Tibial artery (tissue), 4 donors: ENCODE measurements at places on chromosomes 13 and 19.
A peak's percentile ranks its signal among the peaks of the same experiment; 100 is the strongest.

DNA sequence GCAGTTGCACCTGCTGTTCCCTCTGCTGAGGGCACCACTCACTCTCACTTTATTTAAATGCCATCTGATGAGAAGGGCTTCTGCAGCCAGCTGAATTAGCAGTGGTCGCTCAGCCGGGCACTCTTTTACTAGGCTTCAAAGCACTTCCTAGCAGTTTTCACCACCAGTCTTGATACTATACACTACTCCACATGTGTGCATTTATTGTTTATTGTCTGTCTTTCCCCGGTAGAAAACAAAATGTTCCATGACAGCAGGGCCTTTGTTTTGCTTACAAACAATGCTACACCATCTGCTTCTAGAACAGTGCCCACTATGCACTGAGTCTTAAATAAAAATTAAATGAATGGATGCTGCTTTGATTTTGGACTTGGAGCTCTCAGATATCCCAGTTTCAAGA is 404.9 kb downstream of the FGF14 start:
- no peak overlapping the region for H3K27ac ChIP-seq
- DNase-seq, result no peak
- H3K36me3 ChIP-seq, result no peaks in the 10 kb centered on the region

- H3K27ac ChIP-seq, result no peak overlapping the region
- DNase-seq, result no peak
- H3K4me1 ChIP-seq, result no peaks in the 10 kb centered on the region
- no peaks in the 10 kb centered on the region for H3K36me3 ChIP-seq
- no peak overlapping the region for H3K4me3 ChIP-seq
Measured at GRCh38 chr19:53982611-53983010, 8.8 kb upstream of the CACNG6 start.

DNA sequence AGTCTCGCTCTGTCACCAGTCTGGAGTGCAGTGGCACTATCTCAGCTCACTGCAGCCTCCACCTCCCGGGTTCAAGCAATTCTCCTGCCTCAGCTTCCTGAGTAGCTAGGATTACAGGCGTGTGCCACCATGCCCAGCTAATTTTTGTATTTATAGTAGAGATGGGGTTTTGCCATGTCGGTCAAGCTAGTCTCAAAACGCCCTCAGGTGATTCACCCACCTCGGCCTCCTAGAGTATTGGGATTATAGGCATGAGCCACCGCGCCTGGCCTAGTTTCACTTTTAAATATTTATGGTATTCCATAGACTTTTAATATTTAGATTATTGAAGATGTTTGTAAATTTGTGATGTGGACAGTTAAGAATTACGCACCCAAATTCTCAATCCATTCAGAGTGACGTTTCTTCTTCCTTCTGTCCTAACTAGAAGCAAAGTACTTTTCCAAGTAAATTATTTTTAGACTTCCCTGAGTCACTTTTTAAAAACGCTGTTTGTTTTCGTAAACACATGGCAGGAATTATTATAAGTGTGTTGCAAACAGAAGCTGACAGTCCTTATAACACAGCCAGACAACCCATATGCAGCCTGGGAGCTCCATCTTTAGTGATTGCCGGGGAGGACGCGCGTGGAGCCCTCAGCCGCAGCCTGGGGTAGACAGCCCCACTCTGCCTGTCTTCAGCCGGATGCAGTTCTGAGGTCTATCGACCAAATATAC is 131.7 kb downstream of the ATP11A start:
- no peak overlapping the region for H3K4me3 ChIP-seq
- DNase-seq, result no peak
- H3K27ac ChIP-seq, result no peak overlapping the region
- no peaks in the 10 kb centered on the region for H3K27me3 ChIP-seq

DNA sequence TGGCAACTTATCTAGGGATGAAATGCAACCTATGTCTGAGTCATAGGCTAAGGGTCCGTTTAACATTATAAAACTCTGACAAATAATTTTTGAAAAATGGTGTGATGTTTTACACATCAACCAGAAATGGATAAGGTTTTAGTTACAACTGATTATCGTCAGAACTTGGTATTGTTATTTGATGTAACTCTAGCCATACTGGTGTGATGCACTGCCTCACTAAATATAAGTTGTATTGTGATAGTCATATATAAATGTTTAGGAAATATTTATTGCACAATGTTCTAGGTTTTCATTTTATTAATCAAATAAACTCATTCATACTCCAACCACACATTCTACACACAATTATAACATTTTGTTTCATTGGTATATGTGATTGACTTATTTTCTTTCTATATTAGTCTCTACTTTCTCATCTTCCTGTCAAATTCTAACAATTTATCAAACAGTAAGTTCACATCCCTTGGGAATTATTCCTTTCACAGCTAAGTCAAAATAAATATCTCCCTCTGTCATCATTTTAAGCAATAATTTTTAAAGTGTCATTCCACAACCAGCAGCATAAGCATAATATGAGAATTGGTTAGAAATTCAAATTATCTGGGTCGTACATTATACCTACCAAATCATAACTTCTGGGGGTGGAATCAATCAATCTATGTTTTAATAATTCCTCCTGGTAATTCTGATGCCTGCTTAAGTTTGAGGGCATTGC is 873.9 kb downstream of the SLITRK1 start:
- H3K27me3 ChIP-seq, result no peaks in the 10 kb centered on the region
- H3K4me1 ChIP-seq, result no peaks in the 10 kb centered on the region
- H3K36me3 ChIP-seq, result no peaks in the 10 kb centered on the region
- no peak for DNase-seq

DNA sequence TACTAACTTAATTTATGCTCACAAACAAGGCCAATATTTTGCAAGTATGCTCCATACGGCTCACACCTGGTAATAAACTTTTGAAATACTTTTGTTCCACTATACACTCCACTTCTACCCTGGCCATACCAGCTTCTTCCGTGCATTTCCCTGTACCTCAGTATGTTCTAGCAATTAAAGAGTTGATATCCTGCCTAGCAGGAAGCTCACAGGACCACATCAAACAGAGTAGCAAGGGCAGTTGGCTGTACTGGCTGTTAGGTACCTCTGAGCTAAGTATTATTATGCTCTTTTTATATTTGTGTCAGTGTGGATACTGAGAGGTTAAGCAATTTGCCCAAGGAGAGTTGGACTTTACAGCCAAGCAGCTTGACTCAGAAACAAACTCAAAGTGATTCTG is 257.7 kb downstream of the SLITRK6 start:
- no peak for DNase-seq
- no peaks in the 10 kb centered on the region for H3K36me3 ChIP-seq
- H3K4me3 ChIP-seq, result no peak overlapping the region
- H3K27me3 ChIP-seq, result no peaks in the 10 kb centered on the region
- H3K27ac ChIP-seq, result no peak overlapping the region

DNA sequence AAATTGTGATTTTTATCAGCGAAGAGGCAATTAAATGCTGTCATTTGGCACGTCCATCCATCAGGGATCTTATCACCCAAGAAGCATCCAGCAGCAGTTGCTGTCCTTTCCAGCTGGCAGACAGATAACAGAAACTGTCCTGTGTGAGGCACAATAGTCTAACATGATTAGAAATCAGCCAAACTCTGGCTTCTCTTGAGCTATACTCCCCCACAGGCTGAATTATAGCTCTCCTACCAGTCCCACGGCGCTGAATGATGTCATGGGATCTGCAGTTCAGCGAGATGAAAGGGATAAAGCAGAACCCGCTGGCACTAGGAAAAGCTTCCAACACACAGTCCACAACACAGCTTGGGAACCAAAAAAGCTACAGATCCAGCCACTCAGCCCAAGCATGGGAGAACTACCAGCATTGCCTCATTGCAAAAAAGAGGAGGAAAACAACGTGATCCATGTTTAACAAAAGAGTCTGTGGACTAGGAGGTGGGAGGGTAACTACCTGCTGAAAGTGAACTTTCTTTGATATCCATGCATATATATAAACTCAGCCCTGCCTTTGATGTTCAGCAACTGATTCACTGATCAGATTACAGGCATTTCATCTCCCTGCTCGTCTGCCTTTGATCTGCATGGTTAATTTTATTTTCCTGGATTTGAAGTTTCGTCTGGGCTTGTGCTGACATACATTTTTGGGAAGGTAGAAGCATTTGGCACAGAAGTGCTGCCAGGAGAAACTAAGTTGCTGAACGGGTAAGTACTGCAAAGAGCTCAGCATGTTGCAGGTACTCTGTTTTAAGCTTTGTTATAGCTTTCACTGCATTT is at the start of gene TNFRSF19:
TNFRSF19 (plus strand) TSS at position 314 of the 822 bp plus-strand sequence. CDS start 19,772 bp downstream, outside the sequence.
- no peaks in the 10 kb centered on the region for H3K27me3 ChIP-seq
- no peak within 1 kb of the TSS for H3K27ac ChIP-seq
- H3K36me3 ChIP-seq, result no peaks in the 10 kb centered on the region
- DNase-seq, result no peak
- peaks cover 9% of the 10 kb centered on the region for H3K4me1 ChIP-seq

- H3K4me1 ChIP-seq, result no peaks in the 10 kb centered on the region
- no peak for DNase-seq
- H3K36me3 ChIP-seq, result peaks cover 7% of the 10 kb centered on the region
Measured at GRCh38 chr19:9139609-9140158, 513 bp upstream of the ZNF317 start.

DNA sequence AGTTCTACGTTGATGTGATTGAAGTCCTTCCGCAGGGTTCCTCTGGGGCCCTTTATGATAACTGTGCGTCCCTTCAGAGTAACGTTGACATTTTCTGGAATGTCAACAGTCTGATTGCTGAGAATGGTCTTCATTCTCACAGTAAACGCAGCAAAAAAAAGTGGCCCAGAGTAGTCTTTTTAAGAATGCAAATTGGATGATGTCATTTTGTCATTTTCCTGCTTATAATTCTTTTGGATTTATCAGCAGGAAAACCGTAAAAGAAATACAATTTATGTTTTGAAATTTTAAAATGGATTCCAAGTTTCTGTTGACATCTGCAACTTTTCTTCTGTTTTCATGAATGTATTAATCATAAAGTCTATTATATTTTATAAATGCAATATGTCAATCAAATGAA is 14.8 kb downstream of the URI1 start:
- no peak overlapping the region for H3K27ac ChIP-seq
- H3K4me3 ChIP-seq, result no peak overlapping the region
- H3K27me3 ChIP-seq, result no peaks in the 10 kb centered on the region

GRCh38 chr13:50843257-50844083 is at the start of gene DLEU7:
TSS of gene DLEU7 (minus strand) at chr13:50843692. CDS start at chr13:50843646, 46 bp downstream.
- no peak for DNase-seq
- H3K4me1 ChIP-seq, result peaks cover 10% of the 10 kb centered on the region

DNA sequence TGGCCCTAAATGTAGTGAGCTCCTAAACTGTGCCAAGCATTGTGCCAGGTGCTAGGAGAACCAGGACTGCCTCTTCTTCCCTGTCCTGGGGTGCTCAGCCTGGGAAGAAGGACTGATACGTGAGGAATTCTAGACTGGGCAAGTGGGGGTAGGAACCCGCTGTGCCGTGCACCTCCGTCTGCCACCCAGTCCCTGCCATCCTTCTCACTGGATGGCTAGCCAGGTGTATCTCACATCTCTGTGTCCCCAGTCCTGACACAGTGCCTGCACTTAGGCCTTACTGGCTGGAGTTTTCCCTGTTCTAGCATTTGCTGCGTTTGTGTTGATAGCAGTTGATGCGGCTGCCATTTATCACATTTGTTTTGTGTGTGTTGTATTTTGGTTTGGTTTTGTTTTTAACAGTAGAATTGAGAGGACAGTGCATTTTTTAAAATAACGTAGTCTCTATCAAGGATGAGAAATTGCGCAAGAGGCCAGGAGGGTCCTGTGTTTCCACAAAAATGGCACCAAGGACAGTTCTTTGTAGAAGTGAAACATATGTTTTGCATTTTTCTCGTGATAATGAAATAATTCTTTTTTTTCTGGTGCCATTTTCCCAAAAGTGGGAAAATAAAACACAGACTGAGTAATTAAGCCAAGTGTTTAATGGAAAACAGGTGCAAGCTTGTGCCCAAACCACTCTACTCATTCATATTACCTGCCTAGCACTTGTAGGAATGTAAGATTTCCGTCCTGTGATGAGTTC is 4.7 kb upstream of the GPR183 start:
- H3K27me3 ChIP-seq, result no peaks in the 10 kb centered on the region
- peaks cover 13% of the 10 kb centered on the region for H3K4me1 ChIP-seq
- H3K36me3 ChIP-seq, result no peaks in the 10 kb centered on the region
- no peak overlapping the region for H3K4me3 ChIP-seq

DNA sequence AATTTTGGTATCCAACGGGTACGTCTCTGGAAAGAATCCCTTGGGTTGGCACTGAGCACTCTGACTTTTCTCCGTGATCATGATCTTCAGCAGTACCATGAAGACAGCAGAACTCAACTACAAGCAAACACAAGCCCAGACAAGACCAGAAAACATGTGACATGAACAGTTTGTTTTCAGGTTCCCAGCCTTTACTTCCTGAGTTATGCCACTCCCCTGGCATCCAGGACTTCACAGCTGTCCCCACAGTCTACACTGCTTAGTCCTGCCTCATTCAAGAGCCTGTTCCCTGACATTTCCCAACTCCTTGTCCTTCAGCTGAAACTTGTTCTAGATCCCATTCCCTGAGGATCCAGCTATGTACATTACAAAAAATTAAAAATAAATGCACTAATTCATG is 4.9 kb upstream of the N4BP2L1 start:
- no peak for DNase-seq
- H3K27ac ChIP-seq, result no peak overlapping the region
- H3K4me1 ChIP-seq, result peaks cover 7% of the 10 kb centered on the region
- H3K36me3 ChIP-seq, result peaks cover 7% of the 10 kb centered on the region

GRCh38 chr19:57338877-57339276 is 12.2 kb upstream of the ZNF304 start:
- H3K4me1 ChIP-seq, result peaks cover 15% of the 10 kb centered on the region
- no peak overlapping the region for H3K4me3 ChIP-seq
- H3K27me3 ChIP-seq, result no peaks in the 10 kb centered on the region
- no peaks in the 10 kb centered on the region for H3K36me3 ChIP-seq
- peak overlapping the region; percentile 68 for H3K27ac ChIP-seq

DNA sequence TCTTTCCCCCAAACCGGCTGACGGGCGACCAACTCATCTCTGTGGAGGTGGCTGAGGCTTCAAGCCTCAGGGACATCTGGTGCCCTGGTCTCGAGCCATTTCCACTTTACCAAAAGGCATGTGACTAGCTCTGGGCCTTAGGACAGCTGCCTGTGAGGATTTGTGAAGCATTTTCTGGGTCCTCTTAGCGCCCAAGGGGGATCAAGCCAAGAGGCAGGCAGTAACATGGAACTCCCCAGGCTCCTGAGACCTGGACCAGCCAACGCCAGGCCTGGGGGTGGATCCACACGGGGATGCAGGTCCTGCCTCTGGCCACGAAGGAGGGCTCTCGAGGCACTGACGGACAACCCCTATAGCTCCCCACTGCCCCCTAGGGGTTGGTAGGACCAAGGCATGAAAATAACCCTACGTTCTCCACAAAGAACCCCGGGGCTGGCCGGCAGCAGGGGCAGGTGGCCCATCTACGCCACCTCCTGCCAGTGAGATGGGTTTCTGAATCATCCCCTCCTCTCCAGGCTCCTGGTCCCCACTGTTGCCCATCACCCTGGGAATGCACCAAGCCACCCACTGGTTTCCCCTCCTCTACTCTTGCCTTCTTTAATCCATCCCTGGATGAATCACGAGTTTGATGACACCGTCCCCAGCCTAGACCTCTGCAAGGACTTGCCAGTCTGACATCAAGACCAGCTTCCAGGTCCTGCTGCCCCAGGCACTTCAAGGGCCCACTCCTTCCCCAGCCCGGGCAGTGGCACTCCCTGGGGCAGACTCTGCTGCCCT is 7.0 kb upstream of the MYDGF start:
- H3K27me3 ChIP-seq, result no peaks in the 10 kb centered on the region
- DNase-seq, result no peak
- peaks cover 77% of the 10 kb centered on the region for H3K36me3 ChIP-seq
